ENCODE measurements at places on chromosomes 3 and 15. TPM values are rescaled to one million over a fixed set of nuclear protein-coding genes. Genes with fewer than 3 reads are reported as not detected.
A peak's percentile ranks its signal among the peaks of the same experiment; 100 is the strongest.

The CATSPER2 gene
- 3.0 TPM for total RNA-seq

The LAMB2 gene
- 76.6 TPM for total RNA-seq

The GNAT1 gene
- 0.42 TPM for total RNA-seq

The MAP1A gene
- 1.1 TPM for total RNA-seq

The AADACL2 gene
- not detected for total RNA-seq

The LRRIQ4 gene
- total RNA-seq, result not detected

DNA sequence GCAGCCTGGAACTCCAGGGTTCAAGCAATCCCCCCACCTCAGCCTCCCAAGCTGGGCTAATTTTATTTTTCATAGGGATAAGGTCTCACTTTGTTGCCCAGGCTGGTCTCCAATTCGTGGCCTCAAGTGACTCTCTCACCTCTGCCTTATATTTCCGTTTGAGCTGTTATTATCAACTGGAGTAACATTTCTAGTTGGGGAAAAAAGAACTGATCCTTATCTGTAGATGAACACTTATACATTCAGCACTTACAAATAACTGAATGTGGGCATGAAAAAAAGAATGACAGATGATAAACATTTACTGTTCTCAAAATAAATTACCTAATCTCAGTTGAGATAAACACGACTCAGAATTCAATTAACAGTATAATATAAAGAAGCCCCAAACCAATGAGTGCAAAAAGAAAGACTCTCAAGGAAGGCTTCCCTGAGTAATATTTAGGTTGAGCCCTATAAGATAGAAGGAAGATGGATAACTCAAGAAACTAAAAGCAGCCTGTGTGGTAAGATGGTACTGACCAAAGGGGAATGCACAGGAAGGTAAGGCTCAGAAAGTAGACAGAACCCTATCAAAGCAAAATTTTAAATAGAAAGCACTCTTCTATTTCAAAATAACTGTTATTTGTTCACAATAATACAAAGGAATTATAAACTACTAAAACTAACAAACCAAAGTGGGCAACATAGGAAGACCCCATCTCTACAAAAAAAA lies 11.8 kb downstream of the UBE3A start:
- DNase-seq, result no peak

DNA sequence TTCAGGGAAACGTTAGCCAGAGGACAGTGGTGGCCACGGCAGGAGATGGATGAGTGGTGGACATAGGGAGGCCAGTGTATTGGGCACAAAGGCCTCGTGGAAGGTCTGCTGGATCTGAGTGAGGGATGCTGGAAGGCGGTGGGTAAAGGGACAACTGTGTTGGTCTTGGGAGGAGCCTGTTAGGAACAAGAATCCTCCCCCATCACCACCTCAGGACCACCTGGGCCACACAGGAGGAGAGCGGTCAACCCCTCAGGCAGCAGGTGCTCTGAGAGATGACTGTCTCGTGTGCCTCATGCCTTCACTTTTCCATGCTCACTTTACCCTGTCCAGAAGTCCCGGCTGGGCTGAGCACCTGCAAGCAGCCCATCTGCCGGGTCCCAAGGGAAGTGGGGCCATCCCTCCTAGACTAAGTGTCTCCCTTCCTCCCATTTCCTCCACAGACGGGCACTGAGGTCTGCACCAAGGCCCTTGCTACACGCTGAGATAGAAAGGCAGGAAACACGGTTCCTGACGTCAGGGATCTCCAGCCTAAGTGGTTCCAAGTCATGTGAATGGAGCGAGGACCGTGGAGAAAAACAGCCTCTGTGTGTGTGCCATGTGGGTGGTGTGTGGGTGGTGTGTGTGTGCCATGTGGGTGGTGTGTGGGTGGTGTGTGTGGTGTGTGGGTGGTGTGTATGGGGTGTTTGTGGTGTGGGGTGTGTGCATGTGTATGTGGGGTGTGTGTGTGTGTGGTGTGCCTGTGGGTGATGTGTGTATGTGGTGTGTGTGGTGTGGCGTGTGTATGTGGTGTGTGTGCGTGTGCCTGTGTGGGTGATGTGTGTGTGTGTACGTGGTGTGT lies 47.8 kb upstream of the CTSH start:
- DNase-seq, result no peak

- DNase-seq, result peak; percentile 75
These were observed 19.9 kb upstream of the LRRC2 start for GRCh38 chr3:46585799-46586693.

DNA sequence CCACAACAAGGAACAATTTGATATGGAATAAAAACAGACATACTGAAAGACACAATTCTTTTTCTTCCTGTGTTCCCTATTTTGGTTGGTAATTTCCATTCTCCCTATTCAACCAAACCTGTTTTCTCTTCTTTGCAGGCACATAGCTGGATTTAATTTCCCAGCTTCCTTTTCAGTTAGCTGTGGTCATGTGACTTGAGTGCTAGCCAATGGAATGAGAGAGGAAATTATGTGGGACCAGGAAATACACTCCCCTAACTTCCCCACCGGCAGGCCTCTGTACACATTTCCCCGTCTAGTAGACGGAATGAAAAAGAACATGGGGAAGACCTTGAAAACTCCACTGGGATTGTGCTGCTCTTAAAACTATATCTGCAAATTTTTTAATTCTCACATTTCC lies 351.6 kb downstream of the TBC1D5 start:
- DNase-seq, result no peak

DNA sequence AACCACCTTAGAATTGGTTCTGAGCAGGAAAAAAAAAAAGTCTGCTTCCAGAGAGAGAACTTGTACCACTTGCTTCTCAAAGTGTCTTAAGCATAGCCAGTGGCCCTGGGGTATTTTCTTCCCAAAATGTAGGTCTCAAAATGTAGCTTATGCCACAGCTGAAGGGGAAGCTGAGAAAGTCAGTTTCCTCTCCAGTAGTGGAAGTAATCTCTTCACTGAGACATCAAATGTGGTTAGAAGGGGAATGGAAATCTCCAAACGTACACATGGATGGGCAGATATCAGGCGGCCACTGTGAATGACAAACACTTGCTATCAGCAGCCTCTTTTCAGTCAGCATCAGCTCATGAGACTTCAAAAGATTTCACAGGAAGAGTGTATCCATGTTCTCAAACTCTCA lies 841.2 kb downstream of the TUSC7 start:
- DNase-seq, result no peak

- DNase-seq, result no peak
These were observed 367.9 kb upstream of the PROK2 start for GRCh38 chr3:72152551-72153476.

DNA sequence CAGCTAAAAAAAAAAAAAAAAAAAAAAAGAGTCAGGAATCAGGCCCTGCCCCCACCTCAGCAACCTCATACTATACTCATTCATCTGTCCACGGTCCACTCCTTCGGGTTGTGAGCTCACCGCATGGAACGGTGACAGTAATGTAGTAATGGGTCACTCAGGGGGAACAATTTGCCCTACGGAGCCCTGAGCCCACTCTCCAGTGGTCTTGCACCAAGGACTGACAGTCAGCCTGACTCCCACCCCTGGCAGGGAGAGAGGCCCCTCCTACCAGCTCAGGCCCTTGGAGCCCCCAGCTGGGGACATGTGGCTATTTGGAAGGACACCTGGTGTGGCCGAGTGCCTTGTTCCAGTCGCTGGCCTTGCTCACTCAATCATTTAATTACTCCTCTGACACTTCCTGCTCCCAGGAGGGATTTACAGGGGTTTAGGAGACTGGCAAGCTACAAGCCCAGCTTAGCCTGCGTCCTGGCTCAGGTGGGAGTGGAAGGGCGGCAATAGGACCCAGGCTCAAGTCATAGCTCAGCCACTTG lies 19.9 kb upstream of the CACNA2D2 start:
- peak; percentile 38 for DNase-seq

DNA sequence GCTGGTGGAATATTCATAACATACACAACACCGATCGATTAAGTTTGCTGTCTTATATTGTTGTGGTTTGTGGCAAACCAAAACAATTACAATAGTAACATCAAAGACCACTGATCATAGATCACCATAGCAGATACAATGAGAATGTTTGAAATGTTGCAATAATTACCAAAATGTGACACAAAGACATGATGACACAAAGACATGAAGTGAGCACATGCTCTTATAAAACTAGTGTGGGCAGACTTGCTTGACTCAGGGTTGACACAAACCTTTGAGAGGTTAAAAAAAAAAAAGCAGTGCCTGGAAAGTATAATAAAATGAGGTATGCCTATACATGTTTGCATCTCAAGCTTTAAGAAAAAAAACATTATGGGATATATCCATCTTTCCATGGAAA lies 130.3 kb downstream of the NR1I2 start:
- no peak for DNase-seq

- DNase-seq, result peak; percentile 77
These were observed 346.8 kb downstream of the CNTN3 start for GRCh38 chr3:74267588-74268184.

GRCh38 chr3:45524565-45524964 lies 70.0 kb upstream of the LIMD1 start:
- no peak for DNase-seq

DNA sequence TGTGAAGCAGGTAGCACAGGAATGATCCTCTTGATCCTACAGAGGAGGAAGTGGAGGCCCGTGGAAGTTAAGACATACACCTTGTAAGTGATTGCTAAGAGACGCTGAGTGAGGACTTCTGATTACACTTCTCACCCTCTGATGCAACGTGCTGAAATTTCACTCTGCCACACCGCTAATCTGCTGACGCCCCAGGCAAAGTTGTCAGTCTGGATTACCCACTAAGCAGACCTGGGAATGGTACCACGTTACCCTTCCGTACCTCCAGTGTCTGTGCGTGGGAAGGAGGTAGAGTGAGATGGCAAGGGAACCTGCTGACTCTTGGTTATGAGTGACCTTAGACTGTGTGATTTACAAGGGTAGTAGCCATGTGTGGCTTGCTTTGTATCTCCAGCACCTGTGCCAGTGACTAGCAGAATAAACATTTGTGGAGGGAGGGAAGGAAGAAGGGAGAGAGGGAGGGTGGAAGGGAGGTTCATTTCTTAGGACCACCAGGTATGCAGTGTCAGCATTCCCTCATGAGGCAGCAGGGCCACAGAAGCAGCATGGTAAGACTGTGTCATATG lies 115.0 kb downstream of the ALDH1A2 start:
- no peak for DNase-seq

GRCh38 chr3:190424478-190425439 lies 24.9 kb downstream of the TMEM207 start:
- DNase-seq, result peak; percentile 85

GRCh38 chr3:83890763-83891135 lies 1068.0 kb upstream of the CADM2 start:
- DNase-seq, result no peak

- DNase-seq, result peak; percentile 60
These were observed 35.2 kb downstream of the ZIC4 start for GRCh38 chr3:147371140-147371539.

DNA sequence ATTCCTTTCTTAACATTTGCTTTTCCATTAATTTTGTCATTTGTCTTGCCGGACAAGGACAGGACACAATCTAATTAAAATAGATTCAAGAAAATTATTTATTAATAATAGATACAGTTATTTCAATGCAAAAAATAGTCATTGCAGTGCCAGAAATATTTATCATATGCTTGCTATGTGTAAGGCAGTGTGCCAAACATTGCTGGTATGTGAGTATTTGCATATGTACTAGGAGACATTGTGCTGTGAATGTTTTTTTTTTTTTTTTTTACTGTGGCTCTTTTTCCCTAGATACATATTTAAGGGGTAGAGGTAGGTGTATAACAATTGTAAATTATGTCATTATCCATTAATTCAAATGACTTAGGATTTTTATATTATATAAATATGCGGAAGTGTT lies 23.3 kb downstream of the SPRED1 start:
- no peak for DNase-seq

DNA sequence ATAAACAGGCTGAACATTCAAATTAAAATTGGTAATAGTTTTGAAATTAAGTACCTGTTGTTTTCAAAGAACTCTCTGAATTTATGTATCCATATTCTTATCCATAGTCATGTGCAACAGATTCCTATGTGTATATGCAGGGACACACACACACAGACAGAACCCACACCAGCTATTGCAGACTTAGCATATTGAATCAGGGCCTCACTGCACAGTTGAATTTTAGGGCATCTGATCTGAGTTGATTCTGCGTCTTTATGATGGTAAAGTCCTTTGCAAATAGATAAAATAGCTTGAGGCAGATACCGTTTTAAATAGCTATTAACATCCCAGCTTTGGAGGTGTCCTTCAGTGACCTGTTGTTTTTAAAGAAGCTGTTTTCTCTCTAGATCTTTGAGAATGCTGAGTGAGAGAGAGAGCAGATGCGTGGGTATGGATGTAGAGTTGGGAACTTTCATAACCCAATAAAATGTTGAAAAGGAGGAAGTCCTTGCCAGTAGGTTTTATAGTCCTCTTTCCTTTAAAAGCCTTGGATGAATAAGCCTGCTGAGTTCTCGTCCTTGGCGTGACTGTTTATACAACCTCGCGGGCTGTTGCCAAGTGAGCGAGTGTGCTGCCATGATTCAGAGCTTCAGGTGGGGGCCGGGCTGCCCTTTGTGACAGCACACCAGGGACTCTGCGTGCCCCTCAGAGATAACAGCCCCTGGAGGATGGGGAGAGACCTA lies 18.3 kb downstream of the MYZAP start:
- DNase-seq, result no peak

DNA sequence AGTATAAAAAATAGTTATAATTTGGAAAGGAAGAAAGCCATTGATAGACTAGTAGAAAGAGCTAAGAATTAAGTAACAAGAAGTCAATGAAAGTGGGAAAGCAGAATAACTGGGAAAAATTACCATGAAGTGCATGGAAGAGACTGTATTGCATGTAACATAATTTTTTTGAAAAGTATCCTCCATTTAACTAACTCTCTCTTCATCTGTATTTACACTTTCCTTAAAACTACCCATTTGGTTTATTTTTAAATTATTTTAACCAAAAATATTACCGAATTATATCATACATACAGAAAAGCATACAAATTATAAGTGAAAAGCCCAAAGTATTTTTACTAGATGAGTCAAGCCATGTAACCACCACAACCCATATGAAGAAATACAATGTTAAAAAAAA lies 1009.9 kb upstream of the SEMA6D start:
- DNase-seq, result no peak

DNA sequence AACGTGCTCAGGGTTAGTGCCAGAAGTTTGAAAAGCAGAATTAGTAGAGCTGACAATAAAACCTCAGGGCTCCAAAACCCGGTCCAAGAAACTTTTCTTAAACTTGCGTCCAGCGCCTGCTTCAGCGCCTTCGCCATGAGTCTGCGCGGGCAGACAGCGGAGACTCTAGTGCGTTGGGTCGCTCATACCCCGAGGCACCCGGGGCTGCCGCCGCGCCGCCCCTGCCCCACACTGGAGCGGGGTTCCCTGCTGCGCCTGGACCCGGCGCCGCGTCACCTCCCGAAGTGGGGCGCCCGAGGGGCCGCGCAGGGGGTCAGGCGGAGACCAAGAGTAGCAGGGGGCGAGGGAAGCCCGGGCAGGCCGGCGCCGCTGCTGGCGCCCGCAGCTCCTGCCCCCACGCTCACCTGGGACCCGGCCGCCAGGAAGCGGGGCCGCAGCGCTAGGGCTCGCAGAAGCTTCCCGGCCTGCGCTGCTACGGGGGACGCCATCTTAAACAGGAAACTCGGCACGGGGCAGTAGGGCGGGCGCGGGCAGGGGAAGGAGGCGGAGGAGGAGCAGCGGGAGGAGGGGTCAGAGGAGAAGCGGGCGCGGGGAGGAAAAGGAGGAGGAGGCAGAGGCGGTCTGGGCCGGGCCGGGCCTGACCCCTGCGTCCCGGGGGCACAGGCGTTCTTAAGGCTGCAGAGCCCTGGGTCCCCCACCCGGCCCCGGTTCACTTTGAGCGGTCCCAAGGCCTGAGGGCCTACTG lies at the start of gene SUCLG2:
Gene SUCLG2 (minus strand): TSS at position 514 of the 745 bp plus-strand sequence. CDS start 26 bp downstream, at position 488.
- peak; percentile 95 for DNase-seq

Measured in endodermal cell (in vitro differentiated cells).